ENCODE measurements at places on chromosomes 2 and 18.
A peak's percentile ranks its signal among the peaks of the same experiment; 100 is the strongest.

DNA sequence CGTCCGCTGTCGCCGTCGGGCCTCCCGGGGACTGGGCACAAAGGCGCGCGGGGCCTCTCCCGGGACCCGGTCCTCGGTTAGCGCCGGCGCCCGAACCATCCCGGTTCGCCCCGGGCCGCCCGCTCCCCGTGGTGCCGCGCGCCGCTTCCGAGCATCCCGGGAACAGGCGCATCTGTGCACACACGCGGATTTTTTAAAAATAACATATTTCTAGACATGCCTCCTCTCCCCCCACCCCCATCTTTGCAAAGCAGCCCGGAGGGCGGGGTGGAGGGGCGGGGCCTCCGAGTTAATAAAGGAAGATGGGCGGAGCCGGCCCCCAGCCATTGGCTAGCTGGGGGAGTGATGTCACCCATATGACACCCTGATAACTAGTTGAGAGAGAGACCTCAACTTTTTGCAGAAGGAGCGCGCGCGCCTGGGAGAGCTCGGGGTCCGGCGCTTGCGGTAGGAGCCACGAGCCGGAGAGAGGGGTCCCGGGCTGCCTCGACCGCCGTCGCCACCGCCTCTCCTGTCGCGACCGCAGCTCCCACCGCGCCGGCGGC is at the start of gene SOX11:
TSS of gene SOX11 (plus strand) at position 400 of the 545 bp plus-strand sequence. CDS start 338 bp downstream, outside the sequence.
- no peak for DNase-seq

DNA sequence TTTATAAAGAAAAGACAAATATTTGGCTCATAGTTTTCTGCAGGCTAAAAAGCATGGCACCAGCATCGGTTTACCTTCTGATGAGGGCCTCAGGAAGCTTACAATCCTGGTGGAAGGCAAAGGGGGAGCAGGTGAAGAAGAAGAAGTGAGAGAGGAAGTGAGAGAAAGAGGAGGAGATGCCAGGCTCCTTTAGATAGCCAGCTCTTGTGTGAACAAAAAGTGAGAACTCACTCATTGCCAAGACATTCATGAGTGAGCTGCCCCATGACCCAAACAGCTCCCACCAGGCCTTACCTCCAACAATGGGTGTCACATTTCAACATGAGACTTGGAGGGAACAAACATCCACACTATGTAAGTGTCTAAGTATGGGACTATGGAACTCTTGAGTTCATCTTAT is 14.3 kb downstream of the CCDC150 start:
- no peak for DNase-seq

DNA sequence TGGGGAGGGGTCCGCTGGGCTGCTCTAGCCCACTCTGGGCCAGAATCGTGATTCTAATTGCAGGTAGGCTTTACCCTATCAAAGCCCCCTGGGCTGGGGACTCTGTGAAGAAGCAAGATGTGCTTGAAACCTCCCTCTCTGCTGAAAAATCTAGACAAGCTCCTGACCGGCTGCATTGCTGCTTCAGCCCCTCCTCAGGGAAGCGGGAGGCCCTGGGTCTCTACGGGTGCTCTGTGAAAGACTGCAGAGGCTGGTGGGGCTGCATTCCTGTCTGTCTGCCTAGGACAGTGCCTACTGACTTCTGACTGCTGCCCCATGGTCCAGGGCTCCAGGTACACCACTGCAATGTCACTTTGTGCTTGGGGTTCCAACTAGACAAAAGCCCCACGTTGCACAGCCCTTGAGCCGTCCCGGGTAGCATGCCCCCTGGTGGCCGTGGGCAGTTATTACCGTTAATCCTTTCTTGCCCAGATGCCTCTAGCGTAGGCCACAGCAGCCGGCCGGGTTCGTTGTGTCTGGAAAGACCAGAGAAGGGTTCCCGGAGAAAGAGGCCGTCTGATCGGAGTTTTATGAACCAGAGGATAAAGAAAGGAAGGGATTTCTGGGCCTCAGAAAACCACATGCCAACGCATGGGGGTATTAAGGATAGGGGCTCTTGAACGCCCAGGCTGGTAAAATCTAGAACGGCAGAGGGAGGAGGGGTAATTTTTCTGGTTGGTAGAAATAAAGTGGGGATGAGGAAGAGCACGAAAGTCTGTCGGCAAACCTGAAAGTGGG is 15.9 kb upstream of the C1QL2 start:
- DNase-seq: peak; percentile 65

GRCh38 chr2:111160758-111161157 is 40.0 kb downstream of the BCL2L11 start:
- DNase-seq: no peak
